ENCODE measurements at places on chromosomes 5 and 9.
A peak's percentile ranks its signal among the peaks of the same experiment; 100 is the strongest.

DNA sequence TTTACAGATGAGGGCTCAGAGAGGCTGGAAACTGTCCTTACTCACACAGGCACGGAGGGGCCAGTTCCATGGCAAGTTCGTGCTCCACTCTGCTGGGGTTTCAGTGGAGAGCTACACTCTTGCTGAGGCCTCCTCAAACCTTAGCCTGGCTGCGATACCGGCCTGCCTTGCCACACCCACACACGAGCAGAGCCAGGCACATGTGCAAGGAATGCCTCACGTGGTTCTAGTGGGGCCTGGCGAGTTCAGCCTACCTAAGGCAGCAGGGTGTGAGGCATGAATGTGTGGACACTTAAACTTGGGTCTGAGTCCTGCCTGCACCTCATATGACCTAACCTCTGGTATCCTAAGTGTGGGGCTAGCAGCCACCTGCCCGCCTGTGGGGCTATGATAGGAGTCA lies 21.5 kb upstream of the PRDM12 start:
- no peak for DNase-seq

DNA sequence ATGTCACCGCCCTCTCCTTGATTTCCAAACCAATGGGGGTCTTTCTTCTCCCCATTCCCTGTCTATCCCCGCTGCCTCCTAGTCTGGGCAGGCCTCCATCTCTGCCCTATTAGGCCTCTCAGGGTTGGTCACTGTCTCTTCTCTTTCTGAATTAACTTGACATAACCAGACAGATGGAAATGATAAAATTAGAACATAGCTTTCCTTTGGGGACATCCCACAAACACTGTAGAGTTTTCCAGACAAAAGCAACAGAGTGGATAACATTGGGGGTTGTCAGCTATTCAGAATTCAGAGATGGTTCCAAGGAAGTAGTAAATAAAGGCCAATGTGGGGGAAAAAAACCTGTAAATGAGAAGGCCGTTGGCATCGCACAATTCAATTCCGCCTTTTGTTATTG lies 24.7 kb downstream of the LHX6 start:
- no peak for DNase-seq

GRCh38 chr9:91426123-91426745 lies 2.6 kb upstream of the NFIL3 start:
- no peak for DNase-seq

DNA sequence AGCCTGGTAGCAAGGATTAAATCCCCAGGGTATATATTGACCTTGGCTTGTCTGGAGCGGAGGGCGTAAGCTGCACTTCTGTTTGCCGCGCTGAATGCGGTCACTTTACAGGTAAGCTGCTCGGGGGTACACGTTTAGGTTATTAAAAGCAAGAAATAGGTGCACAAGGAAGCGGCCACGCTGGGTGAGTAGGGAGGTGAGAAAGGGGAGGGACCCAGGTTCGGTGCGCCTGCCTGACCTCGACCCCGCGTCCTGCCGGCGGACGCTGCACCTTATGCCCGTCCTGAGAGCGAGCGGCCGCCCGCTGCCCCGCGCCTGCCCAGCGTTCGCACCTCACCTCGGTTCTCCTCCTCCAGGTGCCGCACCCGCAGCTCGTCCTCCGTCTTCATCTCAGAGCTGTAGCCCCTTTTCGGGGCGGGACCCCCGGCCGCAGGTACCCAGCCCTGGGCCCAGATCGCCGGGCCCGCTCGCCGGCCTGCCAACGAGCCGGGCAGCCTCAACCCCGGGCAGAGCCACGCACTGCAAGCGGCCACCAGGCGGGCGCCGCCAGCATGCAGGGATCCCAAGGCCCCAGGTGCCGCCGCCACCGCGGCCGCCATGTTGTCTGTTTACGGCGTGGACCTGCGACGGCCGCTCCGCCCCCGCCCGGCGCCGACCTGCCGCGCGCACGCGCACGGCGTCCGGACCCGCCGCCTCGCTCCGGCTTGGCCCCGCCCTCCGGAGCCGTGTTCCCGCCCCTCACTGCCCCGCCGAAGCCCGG lies at the start of gene AUH:
TSS of gene AUH (minus strand) at position 628 of the 760 bp plus-strand sequence. CDS start at position 599, 29 bp downstream.
- no peak for DNase-seq

DNA sequence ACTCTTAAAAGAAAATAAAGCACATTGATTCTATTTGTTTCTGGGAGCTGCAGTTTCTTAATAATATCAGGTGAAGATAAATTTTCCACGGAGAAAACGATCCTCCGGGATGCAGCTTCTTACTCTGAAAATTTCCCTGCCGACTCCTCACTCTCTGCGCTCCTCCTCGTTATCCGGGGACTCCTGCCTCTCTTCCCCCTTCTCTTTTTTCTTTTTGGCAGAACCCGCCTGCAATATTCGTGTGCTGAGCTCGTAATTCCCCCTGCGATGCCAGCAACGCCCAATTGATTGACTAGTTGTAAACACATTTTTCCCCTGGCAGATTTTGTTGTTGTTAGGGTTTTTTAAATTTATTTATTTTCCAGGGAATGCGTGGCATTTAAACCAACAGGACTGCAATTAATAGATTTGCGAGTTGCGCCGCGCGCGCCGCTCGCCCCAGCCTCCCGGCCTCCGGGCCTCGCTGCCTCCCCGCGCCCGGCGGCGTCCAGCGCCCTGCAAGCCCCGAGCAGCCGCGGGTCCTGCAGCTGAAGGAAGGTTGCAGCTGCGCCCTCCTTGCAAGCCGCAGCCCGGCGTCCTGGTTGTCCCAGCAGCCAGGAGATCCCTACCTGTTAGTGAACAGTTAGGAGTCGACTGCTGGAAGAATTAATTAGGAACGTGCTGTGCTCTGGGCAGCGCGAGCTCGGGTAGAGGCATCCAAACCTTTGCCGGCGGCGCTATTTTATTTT lies 2.2 kb downstream of the NTNG2 start:
- no peak for DNase-seq

GRCh38 chr5:157865781-157866180 lies 6.8 kb upstream of the CLINT1 start:
- DNase-seq = no peak

DNA sequence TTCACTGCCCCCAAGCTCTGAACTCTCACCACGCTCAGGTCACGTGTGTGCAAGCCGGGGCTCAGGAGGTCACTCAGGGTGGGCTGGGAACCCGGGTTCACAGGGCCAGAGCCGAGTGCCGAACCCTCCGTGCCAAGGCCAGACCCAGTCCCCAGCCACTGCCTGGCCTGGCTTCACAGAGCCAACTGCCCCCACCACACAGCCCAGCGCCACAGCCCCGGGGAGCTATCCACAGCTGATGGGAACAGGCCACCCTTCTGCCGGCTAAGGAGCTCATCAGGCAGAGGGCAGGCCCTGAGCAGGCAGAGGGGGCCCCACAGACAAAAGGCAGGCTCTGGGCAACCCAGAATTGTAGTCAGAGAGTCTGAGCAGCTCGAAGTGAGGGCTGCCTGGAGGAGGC lies 117.0 kb downstream of the VAV2 start:
- DNase-seq = no peak

DNA sequence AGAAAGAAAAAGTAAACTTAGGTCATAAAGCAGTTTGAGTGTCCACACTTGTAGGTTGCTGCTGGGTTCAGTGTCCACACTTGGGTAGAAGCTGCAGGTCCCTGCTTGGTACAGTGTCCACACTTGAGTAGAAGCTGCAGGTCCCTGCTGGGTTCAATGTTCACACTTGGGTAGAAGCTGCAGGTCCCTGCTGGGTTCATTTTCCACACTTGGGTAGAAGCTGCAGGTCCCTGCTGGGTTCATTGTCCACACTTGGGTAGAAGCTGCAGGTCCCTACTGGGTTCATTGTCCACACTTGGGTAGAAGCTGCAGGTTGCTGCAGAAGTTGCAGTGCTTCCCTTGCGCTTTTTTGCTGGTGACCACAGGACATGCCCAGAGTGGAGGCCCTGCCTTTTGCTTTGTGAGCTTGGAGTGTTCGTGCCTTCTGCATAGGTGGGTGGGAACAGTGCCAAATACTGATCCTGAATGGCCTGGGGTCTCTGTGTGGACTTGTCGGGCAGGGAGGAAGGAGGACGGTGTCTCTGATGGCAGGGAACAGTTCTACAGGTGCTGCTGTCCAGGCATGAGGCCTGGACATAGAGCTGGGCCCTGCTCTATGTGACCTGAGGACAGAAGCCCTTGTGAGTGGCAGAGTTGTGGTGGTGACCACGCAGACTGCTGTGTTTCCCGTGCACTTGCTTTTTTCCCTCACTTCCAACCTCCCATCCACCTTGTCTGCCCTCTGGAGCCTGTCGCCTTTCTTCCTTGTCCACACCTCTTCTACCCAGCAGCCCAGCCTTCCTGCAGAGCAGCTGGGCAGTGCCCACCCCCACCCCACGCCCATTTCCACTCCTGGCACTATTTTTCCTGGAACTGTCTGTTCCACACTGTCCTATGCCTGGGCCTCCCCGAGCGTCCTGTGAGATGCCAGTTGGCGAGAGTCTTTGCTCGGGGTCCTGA lies 120.8 kb downstream of the EHMT1 start:
- DNase-seq = no peak

DNA sequence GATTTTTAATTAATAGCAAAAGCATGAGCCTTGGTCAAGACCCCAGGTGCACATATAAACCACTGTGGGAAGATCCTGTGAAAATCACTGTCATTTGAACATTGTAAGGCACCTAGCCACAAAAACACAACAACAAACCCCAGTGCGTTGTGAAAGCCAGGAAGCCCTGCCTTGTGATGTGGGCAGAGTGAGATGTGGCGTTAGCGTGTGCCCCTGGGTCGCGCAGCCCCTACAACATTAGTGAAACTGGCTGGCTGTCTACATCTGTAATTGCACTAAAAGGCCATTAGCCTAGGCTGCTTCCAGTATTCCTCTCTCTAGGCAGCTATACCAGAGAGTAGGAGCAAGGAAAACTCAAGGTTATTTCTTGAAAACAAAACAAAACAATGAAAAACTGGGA lies 21.1 kb upstream of the PDZD2 start:
- DNase-seq = no peak

DNA sequence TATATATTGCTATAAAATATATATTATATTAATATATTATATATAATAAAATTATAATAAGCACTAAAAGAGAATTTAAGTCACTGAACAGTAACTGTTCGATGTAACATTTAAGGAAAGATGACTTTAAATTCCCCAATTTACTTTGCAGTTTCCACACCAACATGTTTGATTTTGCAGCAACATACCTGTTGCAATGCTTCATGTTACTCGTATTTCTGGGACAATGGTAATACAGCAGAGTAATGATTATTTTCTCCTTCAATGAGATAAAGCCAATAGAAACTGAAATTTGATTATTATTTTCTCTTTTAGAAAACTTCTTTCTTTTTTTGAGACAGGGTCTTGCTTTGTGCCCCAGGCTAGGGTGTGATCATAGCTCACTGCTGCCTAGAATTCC lies 9.5 kb upstream of the NAA35 start:
- DNase-seq = no peak

DNA sequence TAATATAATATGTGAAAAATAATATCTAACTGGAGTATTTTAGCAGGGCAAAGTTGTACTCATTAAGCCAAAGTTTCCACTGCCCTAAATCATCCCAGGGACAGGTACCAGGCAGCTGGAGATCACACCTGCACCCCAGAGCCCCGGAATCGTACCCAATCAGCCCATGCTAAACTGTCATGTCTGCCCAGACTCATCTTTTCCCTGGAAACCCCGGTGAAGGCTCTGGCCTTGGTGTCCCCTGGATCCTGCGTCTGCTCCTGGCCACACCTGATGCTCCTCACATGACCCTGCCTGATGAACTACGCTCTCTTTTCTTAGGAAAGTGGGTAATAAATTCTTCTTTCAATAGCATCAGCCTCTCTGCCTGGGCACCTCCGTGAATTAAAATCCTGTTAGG lies 15.6 kb upstream of the IRX2 start:
- DNase-seq = no peak

- DNase-seq = no peak
These were observed 170.7 kb downstream of the PDE4D start for GRCh38 chr5:59722874-59723273.

DNA sequence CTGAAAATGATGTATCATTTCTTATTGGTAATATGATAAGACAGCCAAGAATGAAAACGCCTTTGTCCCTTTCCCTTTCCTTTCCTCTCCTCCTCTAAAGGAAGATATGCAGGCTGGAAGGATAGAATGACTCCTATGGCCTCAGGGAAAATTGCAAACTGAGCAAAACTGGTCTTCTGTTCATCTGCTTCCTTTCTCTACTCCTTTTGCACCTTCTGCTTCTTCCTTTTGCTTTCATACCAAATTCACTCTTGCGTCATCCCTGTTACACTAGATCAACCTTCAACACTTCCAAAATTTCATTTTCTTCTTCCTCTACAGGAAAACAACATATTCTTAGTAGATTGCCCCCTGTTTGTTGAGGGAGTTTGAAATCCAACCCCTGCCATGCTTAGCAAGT lies 234.1 kb downstream of the ADAMTS6 start:
- no peak for DNase-seq

- no peak for DNase-seq
These were observed 421 bp downstream of the RUSC2 start for GRCh38 chr9:35490155-35490909.

DNA sequence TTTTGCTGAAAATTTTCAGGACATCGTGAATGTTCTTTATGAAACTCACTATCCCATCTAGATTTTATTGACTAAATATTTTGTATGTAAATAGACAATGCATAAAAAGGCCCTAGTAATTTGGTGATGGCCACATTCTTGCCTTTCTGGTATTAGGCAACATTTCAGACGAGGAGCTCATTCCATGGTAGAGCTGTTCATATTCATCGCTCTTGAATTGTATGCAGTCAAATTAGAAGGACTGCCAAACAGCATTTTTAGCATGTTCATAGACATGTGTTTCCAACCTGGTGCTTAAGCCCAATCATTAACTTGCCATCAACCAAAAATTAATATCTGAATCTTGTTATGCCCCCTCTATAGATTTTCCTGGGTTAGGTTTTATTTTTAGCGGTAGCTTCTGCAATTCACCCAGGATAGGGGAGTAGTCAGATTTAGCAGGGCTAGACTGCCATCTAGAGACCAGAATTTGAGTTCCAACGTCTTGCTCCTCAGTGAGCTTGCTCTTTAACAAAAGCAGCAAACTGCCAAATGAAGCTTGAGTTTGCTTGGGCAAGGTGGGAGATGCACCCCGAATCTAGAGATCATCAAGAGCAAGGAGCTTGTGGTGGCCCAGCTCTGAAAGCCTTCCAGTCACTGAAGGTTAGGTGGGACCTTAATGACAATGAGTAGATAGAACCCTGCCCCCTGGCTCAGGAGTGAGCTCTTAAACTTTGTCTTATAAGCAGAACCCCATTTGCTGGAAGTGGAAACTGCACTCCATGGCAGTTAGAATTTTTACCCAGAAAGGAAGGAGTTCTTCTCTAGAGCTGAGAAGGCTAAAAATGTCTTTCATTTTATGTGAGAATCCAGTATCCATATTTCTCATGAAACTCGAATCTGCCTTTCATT lies 456.2 kb downstream of the RASEF start:
- no peak for DNase-seq

- DNase-seq = no peak
These were observed 35.9 kb upstream of the TESK1 start for GRCh38 chr9:35569206-35569605.

GRCh38 chr9:69173891-69174615 lies at the start of gene TJP2:
Gene TJP2 (plus strand): TSS chr9:69174277. CDS start chr9:69174373, 96 bp downstream.
- no peak for DNase-seq

GRCh38 chr9:108182950-108183381 lies 672.8 kb downstream of the ACTL7B start:
- DNase-seq = peak; percentile 49

- no peak for DNase-seq
These were observed 47.6 kb upstream of the ADCY2 start for GRCh38 chr5:7348168-7348854.
